Left ventricle myocardium inferior (tissue), 1 donor: ENCODE measurements at places on chromosomes 3 and 15.
A peak's percentile ranks its signal among the peaks of the same experiment; 100 is the strongest.

- no peak for DNase-seq
Measured at GRCh38 chr15:60822403-60822802, 343.5 kb upstream of the ICE2 start.

GRCh38 chr3:173066044-173067004 is 74.7 kb downstream of the SPATA16 start:
- DNase-seq: no peak

GRCh38 chr15:75810874-75811498 is 32.3 kb upstream of the UBE2Q2 start:
- DNase-seq: no peak

DNA sequence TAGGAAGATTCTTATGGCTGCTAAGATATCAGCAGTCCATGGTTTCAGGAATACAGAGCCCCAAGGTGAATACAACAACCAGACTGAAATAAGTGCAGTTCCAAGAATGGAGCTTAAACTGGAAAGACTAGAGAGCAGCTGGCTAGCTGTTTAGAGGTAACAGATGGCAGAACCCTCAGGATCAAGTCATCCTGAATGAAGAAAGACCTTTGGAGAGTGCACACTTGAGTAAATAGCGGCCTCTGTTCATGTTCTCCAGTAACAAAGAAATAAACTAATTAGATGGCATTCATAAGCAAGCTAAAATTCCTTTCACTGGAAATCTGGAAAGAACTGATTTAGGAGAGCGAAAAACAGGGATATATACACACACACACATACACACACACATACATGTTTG is 968.4 kb downstream of the FHIT start:
- no peak for DNase-seq

DNA sequence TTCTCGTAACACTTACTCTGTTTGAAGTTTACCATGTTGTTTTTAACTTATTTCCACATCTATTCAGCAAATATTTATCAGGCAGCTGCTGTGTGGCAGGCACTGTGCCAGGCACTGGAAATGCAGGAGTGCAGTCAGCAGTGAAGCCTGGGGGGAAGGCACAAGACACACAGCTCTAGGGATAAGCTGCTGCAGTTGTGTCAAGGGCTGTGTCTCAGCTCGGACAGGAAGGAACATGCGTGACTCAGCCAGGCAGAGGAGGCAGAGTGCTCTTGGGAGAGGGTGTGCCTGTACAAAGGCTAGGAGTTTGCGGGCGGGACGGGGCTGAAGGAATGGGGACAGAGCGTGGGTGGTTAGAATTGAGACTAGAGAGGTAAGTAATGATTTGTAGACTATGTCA is 24.7 kb downstream of the LYSMD4 start:
- peak; percentile 77 for DNase-seq

GRCh38 chr3:194330160-194330559 is 21.0 kb downstream of the CPN2 start:
- no peak for DNase-seq

GRCh38 chr3:30768703-30769550 is 125.5 kb downstream of the GADL1 start:
- DNase-seq: peak; percentile 67

GRCh38 chr3:13016083-13016720 is 57.0 kb downstream of the IQSEC1 start:
- DNase-seq: peak; percentile 66

DNA sequence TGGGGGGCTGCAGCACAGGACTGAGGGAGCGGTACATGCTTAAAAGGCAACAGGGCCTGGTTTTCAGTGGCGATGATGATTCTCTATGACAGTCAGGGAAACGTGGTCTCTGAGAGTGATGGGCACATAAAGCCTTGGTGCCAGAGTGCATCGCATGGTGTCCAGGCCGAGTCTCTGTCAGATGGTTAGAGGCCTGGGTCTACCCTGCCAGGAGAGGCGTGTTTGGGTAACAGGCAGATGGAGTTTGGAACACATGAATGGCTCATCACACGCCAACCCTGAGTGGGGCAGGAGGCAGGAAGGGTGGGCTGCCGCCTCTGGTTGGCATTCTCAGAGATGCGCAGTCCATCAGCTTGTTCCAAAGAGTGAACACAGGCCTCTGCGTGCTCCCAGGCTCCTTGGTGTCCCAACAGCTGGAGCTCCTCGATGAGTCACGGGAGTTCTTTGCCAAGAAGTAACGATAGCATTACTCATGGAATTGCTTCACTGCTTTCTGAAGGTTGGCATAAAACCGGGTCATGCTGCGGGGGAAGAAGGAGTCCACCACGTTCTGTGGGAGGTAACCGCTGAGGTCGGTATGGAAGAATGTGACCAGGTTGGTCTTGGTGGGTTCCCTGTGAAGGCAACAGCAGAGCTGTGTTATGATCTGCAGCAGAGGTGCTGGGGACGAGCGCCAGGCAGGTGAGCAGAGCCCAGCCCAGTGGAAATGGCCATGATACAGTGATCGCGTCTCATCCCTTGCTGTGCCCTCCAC is 11.0 kb downstream of the STARD5 start:
- peak; percentile 67 for DNase-seq

DNA sequence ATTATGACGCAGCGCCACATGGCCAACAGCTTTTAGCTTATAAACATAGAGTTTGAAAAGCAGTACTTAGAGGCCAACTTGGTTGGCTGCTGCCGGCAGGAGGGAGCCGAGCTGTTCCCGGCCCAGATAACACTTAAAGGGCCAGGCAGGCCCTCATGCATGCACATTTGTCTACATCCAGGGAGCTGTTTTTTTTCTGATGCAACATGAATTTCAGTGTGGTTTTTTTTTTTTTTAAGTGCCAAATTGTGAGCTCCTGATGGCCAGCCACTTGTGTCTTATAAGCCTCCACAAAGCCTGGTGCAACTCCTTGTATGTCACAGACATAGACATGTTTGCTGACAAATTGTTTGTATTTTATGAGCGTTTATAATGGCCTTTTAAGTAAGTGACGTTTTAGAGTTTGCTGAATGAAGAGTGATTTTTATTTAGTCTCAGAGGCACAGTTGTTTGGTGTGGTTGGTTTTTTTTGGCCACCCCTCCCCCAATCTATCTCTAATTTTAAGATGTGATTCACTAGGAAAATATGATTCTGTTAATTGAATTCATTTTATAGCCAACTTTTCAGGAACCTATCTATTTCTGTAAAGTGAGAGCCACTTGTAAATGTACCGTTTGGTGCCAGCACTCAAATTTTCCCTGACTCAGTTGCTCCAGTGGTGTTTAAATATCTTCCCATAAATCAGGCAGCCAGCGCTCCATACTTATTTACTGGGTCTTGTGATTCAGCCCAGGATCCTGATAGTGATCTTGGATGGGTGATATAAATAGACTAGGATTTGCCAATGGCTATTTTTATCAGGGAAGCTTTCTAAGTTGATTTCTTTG is 134.3 kb downstream of the VGLL4 start:
- peak; percentile 70 for DNase-seq

GRCh38 chr3:186439725-186440124 is 77.7 kb upstream of the DGKG start:
- no peak for DNase-seq

- no peak for DNase-seq
Measured at GRCh38 chr3:129573493-129573892, 30.5 kb downstream of the H1-8 start.

DNA sequence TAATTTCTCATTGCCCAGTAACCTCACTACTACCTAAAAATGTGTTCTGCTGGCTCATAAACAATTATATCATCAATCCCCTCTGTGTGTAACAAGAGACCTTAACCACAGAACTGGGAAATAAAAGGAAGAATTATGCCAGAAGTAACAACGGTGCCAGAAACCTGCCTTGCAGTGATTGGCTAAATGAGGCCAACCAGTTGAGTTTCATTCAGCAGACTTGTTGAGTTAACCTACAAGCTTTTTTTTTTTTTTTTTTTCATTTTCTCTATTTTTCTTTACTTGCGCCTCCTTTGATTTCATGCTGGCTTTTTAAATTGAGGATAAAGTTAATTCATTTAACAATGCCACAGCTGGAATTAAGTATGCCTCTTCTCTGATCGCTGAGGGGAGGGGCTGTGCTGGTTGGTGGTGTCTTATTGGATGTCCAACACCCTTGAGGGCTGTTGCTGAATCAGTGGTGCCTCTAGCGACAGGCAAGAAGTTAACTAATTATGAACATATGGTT is 30.0 kb upstream of the GMNC start:
- DNase-seq: no peak
